ENCODE measurements at places on chromosomes 12 and 14. TPM values are rescaled to one million over a fixed set of nuclear protein-coding genes. Genes with fewer than 3 reads are reported as not detected.

The LRRC43 gene
- 1.9 TPM for total RNA-seq

DNA sequence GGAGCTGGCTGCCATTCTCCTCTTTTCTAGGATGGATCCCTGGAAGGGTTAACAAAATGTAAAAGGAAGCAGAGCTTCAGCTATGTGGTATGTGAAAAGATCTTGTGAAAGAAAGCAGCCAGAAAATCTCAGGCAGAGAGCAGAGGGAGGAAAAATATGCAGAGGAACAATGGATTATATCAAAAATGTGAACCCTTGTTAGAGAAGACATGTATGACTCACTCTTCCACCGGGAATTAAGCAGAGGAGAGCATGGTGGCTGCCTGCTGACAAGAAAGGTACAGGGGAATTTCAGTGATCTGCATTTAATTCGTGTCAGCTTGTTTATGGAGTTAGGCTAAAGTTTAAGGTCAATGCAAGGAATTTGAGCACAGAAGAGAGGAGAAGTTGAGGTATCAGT lies 46.3 kb downstream of the KCNA1 start:
- no peak for DNase-seq

The RDH12 gene
- total RNA-seq, result 1.00 TPM

- DNase-seq, result no peak
Measured at GRCh38 chr12:102601621-102602020, 121.3 kb upstream of the IGF1 start.

DNA sequence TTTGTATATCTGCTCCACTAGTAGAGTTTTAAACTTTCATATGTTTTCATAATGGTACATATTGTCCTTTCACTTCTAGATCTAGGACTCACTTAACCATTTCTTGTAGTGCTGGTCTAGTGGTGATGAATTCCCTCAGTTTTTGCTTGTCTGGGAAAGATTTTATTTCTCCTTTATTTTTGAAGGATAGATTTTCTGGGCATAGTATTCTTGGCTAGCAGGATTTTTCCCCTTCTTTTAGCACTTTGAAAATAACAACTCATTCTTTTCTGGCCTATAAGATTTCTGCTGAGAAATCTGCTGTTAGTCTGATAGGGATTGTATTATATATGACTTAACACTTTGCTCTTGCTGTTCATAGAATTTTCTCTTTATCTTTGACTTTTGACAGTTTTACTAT lies 69.3 kb downstream of the CAND1 start:
- no peak for DNase-seq

The AMN gene
- 0.73 TPM for total RNA-seq

The MED13L gene
- total RNA-seq, result 184 TPM

The LRR1 gene
- 11.7 TPM for total RNA-seq

DNA sequence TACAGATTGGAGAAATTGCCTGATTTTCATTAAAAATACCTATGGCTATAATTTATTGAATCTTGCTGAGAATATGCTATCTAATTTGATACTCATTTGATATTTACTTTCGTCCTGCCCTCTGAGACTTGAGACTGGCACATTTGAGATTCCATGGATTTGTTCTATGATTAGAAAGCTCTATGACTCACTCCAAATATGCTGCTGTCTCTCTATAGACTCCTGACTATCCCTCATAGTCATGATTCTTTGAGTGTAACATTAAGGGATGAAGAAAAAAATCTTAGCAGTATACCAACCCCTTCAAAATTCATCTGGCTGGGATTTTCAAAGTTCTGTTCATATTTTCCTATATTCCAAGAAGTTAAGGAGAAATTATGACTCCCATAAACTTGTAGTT lies 191.9 kb downstream of the LRIG3 start:
- no peak for DNase-seq

DNA sequence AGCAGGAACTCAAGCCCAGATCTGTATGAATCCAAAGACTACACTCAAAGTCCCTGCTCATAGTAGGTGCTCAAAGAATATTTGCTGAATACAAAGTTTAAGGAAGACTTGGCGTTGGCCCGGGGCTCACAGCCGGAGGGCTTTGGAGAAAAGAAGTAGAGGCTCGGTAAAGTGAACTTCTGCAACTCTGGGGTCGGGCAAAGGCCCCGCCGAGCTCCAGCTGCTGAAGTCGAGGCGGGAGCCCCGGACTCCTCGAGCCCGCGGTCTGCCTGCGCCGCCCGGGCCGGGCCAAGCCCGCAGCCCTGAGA lies 335 bp downstream of the GCN1 start:
- DNase-seq, result no peak
